Smooth muscle cell of the coronary artery (primary cell): ENCODE measurements at places on chromosomes 12 and 14. TPM values are rescaled to one million over a fixed set of nuclear protein-coding genes. Genes with fewer than 3 reads are reported as not detected.

Gene DHRS7
- 78.4 and 214 TPM in 2 replicates for total RNA-seq

Gene CLEC2B
- 2.3 and 206 TPM in 2 replicates for total RNA-seq

Gene RNF212B
- total RNA-seq, result not detected in 2 replicates

Gene RNASE7
- total RNA-seq, result not detected in 2 replicates

Gene SCN8A
- 0.23 and 27.5 TPM in 2 replicates for total RNA-seq

Gene RHEBL1
- total RNA-seq, result 0.59 and 0.60 TPM in 2 replicates

Gene AQP2
- not detected in 2 replicates for total RNA-seq

Gene HVCN1
- total RNA-seq, result 1.8 and 2.0 TPM in 2 replicates

Gene ITGA7
- total RNA-seq, result 3.8 and 72.7 TPM in 2 replicates

Gene TMEM63C
- 2.0 TPM in 1 of 2 replicates, not detected in the other for total RNA-seq

Gene DHRS2
- total RNA-seq, result 0.08 and 0.12 TPM in 2 replicates

Gene DENR
- total RNA-seq, result 15.2 and 29.3 TPM in 2 replicates

Gene CLEC4D
- not detected in 2 replicates for total RNA-seq

Gene PPP1R3E
- total RNA-seq, result 1.6 and 2.2 TPM in 2 replicates
